ENCODE measurements at places on chromosomes 3 and 15.

GRCh38 chr3:73215281-73215680 is 153.8 kb downstream of the EBLN2 start:
- no peak for DNase-seq

DNA sequence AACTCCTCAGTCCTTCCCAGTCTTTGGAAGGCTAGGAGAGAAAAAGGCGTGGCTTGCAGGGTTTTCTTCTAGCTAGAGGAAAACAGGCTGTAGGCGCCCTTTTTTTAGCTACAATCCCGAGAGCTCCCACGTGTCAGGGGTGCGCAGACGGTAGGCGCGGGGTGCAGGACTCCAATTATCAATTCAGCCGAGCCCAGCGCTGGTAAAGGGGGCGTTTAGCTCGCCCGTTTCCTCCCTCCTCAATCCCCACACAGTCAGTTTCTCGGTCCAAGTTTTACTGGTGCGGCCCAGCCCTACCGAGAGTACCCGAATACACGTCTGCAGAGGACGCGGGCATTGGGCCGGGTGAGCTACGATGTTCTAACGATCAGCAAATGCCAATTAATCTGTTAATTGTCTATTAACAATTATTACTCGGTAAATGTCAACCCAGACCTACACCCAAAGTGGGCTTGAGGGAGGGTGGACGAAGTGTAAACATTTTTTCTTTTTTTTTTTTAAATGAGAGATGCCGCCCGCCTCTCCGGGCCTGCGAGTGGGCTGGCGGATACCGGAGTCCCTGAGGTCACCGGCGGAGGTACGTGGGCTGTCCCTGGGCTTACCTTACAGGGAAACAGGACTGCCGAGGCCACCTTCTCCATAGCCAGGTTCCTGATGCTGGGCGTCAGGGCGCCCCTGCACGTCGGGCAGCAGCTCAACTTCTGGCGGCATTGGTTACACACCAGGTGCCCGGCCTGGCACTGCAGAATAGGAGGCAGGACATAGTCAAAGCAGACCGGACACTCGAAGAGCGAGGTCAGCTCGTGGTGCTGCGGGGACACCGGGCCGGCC is 923 bp downstream of the SIAH2 start:
- DNase-seq: peak; percentile 51

DNA sequence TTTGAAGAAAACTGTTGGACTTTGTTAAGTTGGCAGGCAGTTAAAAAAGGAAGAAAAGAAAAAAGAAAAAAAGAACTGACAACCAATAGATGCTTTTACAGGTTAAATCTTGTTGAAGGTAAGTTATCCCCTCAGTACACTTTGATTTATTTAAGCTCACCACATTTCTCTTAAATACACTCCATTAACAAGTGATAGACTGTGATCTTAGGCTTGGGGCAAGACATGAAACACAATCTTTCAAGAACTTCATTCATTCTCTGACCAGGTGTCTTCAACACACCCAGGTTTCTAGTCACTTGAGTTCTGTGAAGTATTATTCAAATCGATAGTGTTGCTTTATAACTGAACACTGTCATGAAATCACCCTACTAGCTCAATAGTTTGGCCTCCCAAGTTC is 751.9 kb downstream of the ROBO1 start:
- DNase-seq: no peak

GRCh38 chr3:134114726-134115125 is 85.0 kb upstream of the SLCO2A1 start:
- DNase-seq: no peak

DNA sequence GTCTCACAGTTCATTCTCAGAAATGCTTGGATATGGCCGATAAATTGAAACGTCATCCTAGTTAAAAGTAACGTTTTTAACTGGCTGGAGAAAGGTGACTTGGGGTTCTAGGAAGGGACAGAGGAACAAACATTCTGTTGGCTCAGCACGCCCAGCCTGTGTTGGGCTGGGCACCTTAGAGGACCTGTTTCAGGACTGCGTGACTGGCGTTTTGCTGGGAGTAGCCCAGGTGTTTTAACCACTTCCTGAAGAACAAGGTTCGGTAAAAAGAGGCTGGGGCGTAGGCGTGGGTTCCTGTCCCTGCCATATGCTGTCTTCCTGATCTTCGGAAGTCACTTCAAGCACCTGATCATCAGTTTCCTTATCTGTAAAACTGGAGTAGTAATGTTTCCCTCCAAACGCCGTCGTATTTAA is 1.1 kb upstream of the TLNRD1 start:
- DNase-seq: no peak

DNA sequence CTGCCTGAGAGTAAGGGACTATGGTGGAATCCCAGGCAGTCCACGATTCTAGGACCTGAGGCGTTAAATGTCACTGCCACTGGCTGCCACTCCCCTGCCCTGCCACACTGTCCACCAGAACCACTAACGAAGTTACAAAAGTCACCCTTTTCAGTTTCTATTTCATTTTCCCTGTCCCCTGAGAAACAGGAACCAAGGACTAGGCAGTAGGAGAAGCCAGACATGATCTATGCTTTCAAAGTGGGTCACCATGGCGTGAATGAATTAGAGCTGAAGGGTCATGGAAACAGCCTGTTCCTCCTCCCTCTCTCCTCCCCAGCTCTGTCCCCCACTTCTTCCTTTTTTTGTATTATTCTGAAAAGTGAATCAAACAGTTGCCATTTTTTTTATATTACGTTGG is 9.1 kb upstream of the ADPRH start:
- no peak for DNase-seq

DNA sequence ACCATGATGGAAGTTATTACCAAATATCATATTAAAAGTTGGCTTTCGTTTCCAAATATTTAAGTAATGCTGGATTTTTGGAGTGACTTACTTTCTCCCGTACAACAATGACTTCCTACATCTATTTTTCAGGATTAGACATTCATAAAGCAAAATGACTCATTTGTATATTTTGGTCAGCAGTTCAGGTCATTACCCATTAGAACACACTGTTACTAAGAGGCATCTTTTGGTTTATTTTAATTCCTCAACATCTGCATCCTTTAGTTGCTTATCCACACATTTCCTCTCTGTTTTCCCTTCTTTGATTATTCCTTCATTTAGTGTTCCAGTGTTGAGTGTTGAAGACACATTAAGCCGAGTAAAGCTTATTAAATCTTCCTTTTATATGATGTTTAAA is 348.2 kb downstream of the NAALADL2 start:
- DNase-seq: no peak

DNA sequence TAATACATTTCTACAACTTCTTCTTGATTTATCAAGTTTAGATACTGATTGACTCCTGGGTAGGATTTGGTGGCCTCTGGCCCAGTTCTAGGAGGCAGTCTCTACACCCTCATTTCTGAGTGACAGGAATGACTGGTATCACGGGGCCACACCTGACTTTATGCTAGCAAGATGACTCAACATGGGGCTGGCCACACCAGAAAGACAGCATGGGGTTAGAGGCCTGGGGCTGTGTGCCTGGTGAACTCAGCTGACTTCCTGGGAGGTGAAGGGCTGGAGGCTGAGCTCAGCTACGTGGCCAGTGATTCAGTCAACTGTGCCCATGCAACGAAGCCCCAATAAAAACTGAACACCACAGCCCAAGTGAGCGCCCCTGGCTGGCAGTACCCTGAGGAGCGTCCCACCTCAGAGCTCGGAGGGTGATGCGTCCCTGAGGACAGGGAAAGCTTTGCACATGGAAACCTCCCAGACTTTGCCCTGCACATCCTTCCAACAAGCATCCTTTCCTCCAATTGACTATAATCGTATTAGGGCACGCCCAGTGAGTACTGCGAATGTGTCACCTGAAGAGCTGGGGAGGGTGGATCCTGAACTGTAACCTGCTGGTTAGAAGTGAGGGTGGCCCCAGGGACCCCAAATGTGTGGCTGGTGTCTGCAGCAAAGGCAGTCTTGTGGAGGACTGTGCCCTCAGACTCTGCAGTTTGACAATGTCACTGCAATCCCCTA is 57.2 kb downstream of the NIPA2 start:
- DNase-seq: no peak

- peak; percentile 91 for DNase-seq
These were observed 1.1 kb downstream of the FAM131A start for GRCh38 chr3:184338511-184338945.

GRCh38 chr15:67074886-67075229 is 9.5 kb downstream of the SMAD3 start:
- no peak for DNase-seq

DNA sequence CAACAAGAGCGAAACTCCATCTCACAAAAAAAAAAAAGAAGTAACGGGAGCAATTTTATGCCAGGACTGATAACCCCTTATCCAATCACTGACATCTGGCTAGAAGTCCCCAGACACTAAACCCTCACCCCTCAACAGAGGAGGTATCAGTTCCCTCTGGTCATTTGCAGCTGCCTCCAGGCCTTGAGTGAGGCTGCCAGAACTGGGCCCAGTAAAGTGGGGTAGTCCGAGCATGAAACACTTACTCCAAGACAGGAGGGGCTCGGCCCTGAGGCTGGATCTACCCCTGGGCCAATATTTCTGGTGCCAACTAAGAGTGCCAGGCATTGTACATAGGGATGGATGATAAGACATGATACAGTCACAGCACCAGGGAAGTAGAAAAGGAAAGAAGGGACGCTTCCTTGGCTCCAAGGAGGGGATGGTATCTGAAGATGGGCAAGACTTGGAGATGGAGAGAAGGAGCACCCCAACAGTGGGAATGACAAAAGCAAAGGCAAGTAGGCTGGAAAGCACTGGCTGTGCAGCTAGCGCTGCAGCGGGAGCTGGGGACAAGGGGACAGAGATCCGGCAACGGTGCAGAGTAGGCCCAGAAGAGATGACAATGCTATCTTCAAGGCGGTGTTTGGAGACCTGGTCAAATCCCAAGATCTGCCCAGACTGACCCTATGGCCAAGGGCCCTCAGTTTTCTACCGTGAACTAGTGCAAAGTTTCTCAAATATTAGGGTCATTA is 2.2 kb downstream of the XXYLT1 start:
- no peak for DNase-seq

GRCh38 chr3:111326144-111326995 is 215.6 kb upstream of the CD96 start:
- no peak for DNase-seq

DNA sequence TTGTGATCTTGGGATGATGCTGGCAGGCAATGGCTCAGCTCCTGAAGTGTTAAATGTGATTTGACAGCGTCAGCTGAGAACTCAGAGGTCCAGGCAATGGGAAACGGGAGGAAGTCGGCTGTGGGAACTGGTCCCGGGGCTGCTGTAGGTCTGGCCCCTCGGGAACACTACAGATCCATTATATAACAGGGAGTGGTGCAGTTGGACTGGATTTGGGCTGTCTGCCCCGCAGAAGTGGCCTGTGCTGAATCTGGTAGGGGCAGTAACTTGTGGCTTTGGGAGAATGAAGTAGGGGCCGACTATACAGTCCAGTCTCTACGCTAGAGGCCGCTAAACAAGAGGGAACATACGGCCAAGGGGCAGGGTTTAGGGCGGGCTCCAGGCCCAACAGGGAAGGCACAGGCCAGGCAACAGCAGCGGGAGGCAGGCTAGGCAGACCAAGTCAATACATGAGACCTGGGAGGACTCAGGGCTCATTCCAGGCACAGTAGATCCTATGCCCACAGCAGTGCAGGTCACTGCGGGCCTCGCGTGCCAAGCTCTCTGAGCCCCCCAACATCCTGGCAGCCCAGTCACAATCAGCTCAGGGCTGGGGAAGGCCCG is 20.3 kb upstream of the IL16 start:
- DNase-seq: peak; percentile 53

- DNase-seq: no peak
These were observed 168.6 kb downstream of the LSAMP start for GRCh38 chr3:116276675-116277074.

GRCh38 chr15:90588427-90588826 is 58.7 kb downstream of the CRTC3 start:
- DNase-seq: no peak

GRCh38 chr3:39126532-39127071 is 19.1 kb downstream of the TTC21A start:
- peak; percentile 47 for DNase-seq

DNA sequence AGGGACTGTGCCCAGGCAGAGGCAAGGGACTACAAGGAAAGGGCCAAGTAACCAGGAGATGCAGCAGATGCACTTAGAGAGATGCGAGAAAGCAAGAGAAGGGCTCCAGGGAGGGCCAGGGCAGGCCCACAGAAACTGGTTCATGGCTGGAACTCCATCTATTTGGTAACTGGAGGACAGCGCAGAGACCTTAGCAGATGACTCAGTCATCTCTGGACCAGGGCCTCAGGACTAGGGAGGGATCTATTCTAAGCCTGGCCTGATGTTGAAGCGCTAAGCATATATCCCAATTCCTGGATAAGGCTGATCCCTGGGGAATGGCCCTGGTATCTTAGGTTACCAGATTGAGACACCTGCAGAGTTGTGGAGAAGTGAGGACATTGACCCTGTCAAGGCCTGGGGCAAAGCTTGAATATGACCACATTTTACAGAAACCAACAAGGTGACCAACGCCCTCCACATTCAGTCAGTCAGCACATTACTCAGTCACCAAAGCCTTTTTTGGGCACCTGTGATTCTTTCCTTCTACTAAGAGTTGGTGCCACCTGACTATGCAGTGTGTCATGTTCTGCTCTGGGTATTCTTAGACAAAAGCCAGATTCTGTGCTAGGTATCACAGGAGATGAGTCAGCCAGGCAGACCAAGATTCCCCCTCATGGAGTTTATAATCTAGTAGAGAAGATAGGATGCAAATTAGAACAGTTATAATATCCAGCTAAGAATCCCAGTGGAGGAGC is 68.4 kb upstream of the SLCO3A1 start:
- DNase-seq: no peak

- DNase-seq: no peak
These were observed 76.2 kb downstream of the PRICKLE2 start for GRCh38 chr3:64148955-64149653.

DNA sequence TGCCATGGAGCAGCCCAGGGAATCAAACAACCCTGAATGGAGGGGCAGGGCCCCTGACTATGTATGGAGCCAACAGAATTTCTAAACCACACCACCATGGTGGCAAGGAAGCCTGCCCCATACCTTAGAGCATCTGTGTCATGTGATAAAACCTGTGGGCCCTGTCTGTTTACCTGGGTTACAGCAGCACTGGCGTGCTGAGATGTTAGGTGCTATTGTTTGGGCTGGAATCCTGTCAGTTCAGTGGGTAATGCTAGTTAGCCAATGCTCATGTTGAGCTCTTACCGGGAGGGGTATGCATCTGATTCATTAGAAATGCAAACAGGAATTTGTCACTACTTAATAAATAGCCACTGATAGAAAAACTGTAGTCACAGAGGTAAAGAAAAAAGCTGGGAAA is 63.5 kb upstream of the ETV5 start:
- DNase-seq: no peak

GRCh38 chr15:70049701-70050301 is 47.9 kb downstream of the TLE3 start:
- DNase-seq: no peak

DNA sequence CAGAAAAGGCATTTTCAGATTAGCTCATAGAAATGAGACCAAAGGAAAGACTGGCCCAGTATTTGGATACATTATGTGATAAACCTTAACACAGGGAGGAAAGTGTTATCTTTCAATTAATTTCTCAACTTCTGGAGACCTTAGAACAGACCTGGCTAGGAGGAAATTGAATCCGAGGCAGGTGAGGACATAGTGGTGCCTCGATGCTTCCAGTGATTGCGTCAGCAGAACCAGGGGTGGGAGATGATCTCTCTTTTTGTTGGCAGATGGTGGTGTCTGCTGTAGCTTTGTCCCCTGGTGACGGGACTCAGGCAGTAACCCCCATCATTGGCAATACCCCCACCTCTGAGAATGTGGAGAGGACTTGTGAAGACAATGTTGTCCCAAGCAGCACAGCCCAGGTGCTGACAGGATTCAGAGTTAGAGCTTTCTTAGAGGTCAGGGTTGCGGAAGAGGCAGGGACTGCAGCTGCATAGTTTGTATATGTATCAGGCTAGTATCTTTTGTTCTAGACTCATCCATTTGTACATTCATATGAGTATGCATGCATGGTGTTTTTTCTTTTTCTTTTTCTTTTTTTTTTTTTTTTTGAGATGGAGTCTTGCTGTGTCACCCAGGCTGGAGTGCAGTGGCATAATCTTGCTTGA is 27.9 kb upstream of the MUC20 start:
- DNase-seq: no peak

All from left cardiac atrium (tissue), 4 donors.